HFFc6 (cell line): ENCODE measurements at places on chromosomes 3 and 15.
A peak's percentile ranks its signal among the peaks of the same experiment; 100 is the strongest.

DNA sequence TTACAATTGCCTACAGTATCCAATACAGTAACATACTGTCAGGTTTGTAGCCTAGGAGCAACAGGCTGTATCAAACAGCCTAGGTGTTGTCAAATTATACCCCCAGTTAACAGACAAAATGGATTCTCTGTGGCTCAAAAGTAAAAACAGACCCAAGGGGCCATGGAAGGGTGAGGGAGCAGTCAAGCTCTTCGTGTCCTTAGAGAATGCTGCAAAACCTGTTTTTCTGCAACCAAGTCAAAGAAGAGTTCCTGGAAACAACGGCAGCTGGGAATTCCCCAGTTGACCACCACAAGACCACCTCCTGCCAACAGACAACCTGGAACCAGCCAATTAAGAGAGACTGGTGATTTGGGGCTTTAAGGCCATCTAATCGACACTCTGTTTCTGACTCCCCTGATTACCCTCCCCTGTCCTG, 11.1 kb upstream of the THUMPD3 start:
- DNase-seq, result no peak

DNA sequence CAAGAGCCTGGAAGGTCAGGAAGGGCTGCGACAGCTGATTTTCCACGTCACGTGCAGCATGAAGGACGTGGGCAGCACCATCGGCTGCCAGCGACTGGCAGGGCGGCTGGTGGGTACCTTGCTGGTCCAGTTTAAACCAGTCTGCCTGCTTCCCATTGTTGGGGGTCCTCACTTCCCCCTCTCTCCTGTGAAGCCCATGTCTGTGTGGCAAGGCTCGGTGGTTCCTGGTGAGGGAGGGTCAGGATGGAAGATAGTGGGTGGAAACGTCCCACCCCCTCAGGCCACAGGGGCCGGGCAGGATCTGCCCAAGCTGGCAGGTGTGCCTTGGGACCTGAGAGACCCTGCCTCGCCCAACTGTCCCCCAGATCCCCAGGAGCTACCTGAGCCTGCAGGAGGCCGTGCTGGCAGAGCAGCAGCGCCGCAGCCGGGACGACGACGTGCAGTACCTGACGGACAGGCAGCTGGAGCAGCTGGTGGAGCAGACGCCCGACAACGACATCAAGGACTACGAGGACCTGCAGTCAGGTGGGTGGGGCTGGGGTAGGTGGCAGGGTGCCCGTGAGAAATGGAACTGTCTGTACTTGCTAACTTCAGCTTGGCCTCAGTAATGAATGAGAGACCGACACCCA, 108.2 kb downstream of the LRRK1 start:
- DNase-seq, result no peak

- DNase-seq, result no peak
Observed at GRCh38 chr3:12656850-12657249, 7.1 kb downstream of the RAF1 start.

GRCh38 chr3:149933858-149934257, 36.8 kb downstream of the PFN2 start:
- DNase-seq, result no peak

- no peak for DNase-seq
Observed at GRCh38 chr3:119309591-119309990, 15.4 kb downstream of the ARHGAP31 start.

- no peak for DNase-seq
Observed at GRCh38 chr15:51051776-51052175, 42.9 kb downstream of the TNFAIP8L3 start.

DNA sequence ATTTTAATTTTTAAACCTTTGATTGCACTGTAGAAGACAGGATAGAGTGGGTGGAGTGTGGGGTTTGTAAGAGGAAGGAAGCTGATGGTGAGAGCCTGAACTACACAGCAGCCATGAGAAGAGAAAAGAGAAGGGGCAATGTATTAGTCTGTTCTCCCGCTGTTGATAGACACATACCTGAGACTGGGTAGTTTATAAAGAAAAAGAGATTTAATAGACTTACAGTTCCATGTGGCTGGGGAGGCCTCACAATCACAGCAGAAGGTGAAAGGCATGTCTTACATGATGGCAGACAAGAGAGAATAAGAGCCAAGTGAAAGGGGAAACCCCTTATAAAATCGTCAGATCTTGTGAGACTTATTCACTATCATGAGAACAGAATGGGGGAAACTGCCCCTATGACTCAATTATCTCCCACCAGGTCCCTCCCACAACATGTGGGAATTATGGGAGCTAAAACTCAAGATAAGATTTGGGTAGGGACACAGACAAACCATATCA, 37.3 kb downstream of the STARD5 start:
- no peak for DNase-seq

DNA sequence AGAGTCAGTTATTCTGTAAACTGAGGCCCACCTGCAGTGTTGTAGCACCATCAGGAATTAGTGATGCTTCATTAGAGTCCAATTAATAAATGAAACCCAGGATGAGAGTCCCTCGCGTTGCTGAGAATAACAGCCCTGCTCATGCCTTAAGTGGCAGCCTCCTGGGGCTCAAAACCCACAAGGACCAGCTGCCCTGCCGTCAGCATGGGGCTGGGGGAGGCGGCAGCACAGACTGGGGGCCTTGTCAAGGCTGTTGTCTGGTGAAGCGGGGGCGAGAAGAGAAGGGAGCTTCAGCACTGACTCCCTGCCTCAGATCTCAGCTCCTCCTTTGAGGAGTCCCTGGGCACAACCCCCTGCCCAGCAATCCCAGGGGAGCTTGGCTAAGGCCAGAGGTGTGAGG, 21.0 kb downstream of the CCDC33 start:
- DNase-seq, result no peak

GRCh38 chr15:43414196-43414595, 43.3 kb downstream of the TUBGCP4 start:
- no peak for DNase-seq

DNA sequence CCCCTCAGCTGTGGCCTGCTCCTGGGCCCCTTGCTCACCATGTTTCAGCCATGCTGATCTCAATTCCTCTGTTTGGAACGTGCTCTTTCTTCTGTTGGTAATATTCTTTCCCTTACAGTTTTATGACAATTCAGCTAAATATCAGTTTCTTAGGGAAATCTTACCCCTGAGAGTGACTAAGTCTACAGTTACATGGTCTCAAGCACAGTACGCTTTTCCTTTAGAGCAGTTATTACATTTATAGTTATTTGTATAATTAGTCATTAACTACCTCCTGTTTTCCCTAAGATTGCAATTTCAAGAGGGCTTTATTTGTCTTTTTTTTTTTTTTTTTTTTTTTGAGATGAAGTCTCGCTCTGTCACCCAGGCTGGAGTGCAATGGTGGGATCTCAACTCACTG, 23.5 kb downstream of the C3orf62 start:
- DNase-seq, result no peak

DNA sequence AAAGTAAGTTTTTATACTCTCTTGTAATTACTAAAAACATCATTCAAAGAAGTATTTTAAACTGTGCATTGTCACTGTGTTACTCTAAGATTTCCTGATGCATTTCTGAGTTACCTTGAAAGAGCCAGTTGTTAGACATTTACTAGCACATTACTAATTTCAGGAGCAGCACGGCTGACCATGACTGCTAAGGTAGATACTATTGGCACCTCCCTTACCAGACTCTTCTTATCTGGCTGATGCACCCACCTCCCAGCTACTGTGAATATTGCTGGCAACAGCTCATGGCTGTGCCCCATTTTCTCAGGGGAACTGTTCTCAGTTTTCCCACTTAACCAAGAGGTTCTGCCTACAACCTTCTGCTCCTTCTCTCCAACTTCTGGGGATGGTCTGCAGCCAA, 29.4 kb downstream of the COL6A5 start:
- no peak for DNase-seq

DNA sequence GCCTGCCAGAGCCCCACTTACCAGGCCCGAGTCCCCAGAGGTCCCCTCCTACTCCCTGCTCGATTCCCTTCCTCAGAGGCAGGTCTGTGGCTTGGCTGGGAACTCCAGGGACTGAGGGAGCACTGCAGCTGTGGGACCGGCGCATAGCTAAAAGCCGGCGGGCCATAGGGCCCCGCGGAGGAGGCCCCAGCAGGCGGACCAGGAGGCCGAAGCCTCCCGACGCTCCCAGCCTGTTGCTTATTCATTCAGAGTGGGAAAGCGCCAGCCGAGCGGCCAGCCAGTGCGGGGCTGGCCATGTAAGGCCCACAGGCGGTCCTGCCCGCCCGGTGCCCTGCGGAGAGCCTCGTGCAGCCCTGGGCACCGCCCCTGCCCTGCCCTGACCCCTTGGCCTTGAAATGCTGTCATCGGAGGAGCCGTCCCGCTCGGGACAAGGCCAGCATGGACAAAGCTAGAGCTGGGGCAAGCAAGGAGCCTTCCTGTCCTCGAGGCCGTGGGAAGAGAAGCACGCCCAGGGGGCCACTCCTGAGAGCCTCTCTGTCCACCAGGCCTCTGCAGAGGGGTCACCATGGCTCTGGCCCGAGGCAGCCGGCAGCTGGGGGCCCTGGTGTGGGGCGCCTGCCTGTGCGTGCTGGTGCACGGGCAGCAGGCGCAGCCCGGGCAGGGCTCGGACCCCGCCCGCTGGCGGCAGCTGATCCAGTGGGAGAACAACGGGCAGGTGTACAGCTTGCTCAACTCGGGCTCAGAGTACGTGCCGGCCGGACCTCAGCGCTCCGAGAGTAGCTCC, at the start of gene LOXL1:
TSS of gene LOXL1 (plus strand) at position 244 of the 784 bp plus-strand sequence. CDS start at position 566, 322 bp downstream.
- DNase-seq, result peak; percentile 85

GRCh38 chr15:84937144-84937543, 44.5 kb upstream of the PDE8A start:
- no peak for DNase-seq
